ENCODE measurements at places on chromosomes 13 and 19.
A peak's percentile ranks its signal among the peaks of the same experiment; 100 is the strongest.

- peak; percentile 57 for DNase-seq
Observed at GRCh38 chr13:21218351-21219035, 42.0 kb downstream of the MRPL57 start.

DNA sequence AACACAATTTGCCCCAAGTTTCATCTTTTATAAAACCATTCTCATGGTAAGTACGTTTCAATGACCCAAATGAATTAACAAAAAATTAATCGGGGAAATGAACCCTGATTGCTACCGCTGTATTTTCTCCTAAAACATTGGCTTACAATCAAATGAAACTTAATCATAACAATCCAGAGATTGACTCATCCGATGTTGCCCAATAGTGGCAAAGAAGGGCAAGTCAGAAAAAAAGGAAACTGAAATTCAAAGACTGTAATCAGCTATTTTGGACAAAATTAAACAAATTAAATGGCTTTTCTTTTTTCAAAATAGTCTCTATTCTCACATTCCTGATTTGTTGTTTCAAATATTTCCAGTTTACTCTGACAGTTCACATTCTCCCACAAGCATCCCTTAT is 3.9 kb upstream of the ACOD1 start:
- DNase-seq: no peak

- DNase-seq: no peak
Observed at GRCh38 chr19:18660051-18660910, 23.2 kb upstream of the CRTC1 start.

DNA sequence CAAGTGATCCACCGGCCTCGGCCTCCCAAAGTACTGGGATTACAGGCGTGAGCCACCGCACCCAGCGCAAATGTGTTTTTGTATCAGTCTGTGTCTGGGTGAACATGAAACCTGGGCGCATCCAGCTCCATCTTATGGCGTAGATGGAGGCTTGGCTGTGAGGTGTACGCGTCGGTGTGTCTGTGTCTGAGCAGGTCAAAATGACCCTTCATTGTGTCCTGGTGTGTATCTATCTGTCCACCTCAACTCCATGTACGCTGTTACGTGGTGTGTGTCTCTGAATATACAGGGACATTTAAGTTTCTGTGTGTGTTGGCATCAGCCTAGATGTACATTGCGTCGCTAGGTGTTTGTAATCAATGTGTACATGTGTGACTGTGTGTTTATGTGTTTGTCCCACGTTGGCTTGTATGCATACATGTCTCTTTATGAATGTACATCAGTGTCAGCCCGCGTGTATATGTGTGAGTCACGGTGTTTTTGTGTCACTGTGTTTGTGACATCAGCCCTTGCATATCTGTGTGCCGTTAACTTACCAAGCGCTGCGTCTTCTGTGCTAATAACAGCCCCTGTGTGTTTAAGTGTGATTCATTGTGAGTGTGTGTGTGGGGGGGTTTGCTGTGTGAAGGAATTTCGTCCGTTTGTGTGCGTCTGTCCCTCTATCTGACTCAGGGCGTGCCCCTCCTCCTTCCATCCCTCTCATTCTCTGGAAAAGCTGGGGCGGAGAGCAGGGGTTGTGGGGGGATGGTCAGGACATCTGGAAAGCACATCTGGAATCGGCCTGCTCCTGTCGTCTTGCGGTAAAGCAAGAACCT is 6.4 kb downstream of the AXL start:
- peak; percentile 95 for DNase-seq

- DNase-seq: no peak
Observed at GRCh38 chr13:74784959-74785358, 650.8 kb upstream of the KLF12 start.

GRCh38 chr13:105848494-105848893 is 687.0 kb downstream of the EFNB2 start:
- DNase-seq: no peak

DNA sequence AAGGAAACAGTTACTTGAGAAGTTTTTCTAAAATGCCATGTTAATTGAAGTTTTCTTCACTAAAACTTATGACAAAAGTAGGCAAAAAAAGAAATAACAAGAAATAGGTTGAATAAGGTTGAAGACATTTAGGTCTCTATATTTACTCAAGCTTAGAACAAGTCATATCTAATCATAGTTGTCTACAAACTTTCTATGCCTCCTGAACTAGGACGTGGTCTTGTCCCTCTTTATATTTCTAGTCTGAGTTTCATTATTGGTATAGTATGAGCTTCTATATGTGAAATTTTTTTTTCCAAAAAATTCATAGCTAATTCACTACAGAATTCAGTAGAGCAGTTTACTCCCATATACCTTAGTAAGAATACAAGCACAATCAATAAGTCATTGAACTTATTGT is 836.4 kb downstream of the SLITRK6 start:
- DNase-seq: no peak

DNA sequence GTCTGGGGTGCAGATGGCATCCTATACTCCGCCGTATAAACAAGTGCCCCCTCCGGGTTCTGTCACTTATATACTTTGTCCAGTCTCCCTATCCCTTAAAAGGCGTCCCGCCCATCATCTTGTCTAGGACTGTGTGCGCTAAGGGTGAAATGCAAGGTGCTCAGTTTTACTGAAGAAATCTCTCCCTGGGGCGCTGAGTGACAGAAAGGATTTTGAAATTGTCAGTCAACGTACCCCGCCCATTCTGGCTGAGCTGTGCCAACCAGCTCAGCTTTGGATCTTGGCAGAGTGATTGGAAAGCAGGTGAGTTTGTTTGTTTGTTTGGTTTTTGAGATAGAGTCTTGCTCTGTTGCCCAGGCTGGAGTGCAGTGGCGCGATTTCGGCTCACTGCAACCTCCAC is 4.1 kb upstream of the TMEM161A start:
- no peak for DNase-seq

DNA sequence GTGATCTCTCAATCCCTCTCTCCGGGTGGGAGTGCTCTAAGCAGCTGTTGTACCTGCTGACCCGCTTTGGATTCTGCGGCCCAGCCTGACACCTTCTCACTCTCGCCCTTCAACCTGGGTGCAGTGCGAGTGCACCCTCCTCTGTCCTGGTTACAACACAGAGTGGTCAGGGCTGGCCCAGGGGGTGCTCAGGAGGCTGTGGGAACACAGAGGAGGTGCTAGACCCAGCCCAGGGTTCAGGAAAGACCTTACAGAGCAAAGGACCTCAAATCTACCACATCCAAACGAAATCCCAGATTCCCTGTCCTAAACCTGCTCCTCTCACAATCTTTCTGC is 23.7 kb downstream of the ZNF175 start:
- DNase-seq: no peak

DNA sequence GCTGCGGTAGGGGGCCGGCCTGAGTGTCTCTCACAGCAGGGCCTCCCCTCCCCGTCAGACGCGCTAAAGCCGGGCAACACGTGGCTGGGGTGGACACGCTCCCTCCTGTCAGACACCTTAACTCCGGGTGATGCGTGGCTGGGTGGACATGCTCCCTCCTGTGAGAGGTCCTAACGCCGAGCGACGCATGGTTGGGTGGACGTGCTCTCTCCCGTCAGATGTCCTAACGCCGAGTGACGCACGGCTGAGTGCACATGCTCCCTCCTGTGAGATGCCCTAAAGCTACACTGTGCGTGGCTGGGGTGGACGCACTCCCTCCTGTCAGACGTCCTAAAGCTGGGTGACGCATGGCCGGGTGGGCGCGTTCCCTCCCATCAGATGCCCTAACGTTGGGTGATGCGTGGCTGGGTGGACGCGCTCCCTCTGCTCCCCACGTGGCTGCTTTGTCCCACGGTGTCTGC is 126.1 kb upstream of the MCF2L start:
- DNase-seq: no peak

- no peak for DNase-seq
Observed at GRCh38 chr19:2191456-2192310, 27.9 kb downstream of the DOT1L start.

GRCh38 chr13:114146629-114147028 is 14.2 kb upstream of the RASA3 start:
- DNase-seq: no peak

Measured in esophagus muscularis mucosa (tissue), 4 donors.